ENCODE measurements at places on chromosomes 3 and 15.

DNA sequence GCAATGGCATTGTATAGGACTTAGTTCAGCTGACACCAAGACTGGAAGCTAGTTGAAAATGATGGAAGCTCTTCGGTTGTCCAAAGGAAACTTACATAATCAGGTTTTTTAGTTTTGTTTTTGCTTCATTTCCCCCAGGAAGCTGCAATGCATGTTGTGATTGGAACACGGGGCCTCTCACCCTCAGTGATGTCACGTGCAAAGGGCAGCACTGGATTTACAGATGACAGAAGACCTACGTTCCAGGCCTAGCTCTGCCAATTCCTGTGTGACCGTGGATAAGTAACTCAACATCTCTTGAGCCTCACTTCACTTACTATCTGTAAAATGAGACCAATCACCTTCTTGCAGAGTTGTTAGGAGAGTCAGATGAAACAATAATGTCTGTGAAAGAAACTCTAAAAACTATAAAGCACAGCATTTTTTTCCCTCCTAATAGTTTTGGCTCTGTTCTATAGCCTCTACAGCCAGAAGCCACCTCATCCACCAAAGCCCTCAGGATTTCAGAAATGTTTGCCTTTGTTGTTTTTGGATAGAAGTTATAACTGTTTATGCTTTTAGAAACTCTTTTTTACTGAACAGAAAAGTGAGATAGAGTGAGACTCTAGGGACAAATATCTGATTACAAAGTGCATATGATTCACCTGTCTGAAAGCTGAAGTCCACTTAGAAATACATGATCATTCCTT, 4.6 kb downstream of the RBSN start:
- DNase-seq, result no peak

DNA sequence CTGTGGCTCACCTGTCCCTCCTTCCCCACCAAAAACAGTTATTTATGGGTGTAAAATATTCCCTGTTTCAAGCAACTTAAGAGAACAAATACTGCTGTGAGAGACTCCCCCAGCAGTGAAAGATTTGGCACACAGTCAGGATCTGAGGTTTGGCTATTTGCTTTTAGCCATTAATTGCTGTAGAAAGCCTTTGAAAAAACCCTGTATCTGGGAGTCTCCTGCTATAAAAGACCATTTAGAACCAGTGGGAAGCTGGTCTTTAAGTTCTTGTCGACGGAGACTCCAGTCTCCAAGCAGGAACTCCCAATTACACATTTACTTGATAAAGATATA, 55.1 kb upstream of the PCSK6 start:
- DNase-seq, result no peak

GRCh38 chr3:155656466-155656865, 88.4 kb downstream of the PLCH1 start:
- DNase-seq, result no peak

DNA sequence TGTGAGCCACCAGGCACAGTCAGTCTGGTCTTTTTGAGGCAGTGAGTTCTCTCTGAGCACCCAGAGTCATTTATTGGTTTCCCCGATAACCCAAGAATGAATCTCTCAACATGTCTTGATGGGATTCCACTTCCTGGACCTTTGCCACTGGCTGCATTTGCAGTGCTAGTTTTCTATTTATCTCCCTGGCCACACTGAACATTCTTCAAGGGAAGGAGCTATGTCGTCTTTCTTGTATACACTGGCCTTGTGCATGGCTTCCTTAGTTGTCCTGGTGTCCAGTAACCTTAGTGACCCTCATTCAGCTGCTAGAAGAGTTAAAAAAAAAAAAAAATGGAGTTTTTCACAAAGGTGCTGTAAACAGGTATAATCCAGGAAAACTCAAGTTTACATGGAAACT, 64.9 kb upstream of the CMTM7 start:
- no peak for DNase-seq

GRCh38 chr3:153338487-153338886, 176.5 kb downstream of the RAP2B start:
- DNase-seq, result no peak

DNA sequence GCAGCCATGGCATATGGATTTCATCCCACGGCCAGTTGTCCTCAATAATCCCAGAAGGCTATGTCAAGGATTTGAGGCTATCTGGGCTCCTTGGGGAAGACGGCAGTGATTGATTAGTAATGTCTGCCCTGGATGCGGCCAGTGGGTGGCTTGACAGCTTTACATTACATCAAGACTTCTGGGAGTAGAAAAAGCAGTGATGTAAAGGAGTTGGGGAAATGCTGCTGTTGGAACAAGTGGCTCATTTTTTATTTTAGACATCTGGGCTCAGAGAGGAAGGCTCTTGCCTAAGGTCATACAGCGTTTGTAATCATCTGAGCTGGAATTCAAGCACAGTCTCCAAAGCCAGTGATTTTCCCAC, 94.1 kb downstream of the FLNB start:
- DNase-seq, result no peak

DNA sequence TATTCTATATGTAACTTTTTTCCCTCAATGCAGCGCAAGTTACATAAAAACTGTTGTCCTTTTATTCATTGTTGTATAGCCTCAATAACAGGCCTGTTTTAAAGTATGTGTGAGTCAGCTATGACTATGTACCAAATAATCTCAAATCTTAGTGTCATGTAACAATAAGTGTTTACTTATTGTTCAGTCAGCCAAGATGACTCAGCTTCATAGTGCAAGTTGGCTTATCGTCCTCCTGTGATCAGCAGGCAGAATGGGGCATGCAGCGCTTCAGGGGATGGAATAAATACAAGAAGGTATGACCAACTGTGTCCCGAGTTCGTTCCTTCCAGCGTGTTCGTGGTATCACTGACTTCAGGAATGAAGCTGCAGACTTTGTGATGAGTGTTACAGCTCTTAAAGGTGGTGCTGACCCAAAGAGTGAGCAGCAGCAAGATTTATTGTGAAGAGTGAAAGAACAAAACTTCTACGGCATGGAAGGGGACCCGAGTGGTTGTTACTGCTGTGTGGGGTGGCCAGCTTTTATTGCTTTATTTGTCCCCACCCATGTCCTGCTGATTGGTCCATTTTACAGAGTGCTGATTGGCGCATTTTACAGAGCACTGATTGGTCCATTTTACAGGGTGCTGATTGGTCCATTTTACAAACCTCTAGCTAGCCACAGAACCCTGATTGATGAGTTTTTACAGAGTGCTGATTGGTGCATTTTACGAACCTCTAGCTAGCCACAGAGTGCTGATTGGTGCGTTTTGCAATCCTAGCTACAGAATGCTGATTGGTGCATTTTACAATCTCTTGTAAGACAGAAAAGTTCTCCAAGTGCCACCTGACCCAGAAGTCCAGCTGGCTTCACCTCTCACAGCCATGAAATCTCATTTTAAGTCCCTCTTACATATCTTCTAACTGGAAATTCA, 1016.0 kb downstream of the MCTP2 start:
- no peak for DNase-seq

DNA sequence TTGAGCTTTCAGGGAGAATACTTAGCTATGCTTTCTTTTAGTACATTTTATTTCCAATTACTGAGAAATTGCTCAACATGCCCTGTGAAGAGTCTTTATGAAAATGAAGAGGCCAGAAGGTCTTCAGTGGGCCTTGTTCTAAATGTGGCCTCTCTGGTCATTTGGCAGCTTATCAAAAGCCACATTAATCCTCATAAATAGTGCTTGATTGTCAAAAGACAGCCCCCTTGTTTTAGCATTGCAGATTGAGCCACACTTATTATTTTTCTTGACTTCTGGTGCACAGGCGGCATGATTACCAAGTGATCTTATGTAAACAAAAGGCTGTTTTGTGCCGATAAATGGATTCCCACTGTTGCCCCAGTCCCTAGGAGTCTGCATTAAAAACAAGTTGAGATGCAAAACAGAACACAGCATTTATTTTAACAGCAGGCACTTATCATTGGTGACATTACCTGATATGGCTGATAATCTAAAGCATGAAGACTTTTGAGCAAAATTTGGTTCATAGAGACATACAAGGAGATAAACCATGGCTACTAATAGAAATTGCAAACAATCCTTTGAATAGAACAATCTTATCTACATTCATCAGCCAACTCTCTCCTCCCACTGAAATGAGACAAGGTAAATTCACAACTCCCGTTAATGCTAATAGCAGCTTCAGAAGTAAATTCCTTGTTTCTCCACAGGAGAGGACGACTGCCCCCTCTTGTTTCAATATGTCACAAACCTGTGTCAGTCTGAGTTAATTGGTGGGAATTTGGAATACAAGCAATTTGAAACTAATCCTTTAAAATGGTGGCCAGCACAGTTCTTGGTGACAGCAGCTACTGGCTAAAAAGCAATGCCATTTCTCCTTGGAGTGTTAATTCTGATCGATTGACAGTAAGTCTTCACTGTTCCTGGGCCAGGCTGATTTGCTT, 194.3 kb downstream of the NSUN3 start:
- no peak for DNase-seq

GRCh38 chr3:107684431-107684925, 161.7 kb downstream of the BBX start:
- no peak for DNase-seq

- no peak for DNase-seq
Observed at GRCh38 chr15:31799319-31799714, 231.0 kb upstream of the CHRNA7 start.

- DNase-seq, result no peak
Observed at GRCh38 chr15:52762621-52763020, 27.5 kb downstream of the ONECUT1 start.

- no peak for DNase-seq
Observed at GRCh38 chr3:37223141-37223558, 48.8 kb upstream of the LRRFIP2 start.

GRCh38 chr3:52054661-52055511, 1.5 kb downstream of the DUSP7 start:
- no peak for DNase-seq

GRCh38 chr3:172177046-172177445, 137.7 kb downstream of the FNDC3B start:
- DNase-seq, result no peak

DNA sequence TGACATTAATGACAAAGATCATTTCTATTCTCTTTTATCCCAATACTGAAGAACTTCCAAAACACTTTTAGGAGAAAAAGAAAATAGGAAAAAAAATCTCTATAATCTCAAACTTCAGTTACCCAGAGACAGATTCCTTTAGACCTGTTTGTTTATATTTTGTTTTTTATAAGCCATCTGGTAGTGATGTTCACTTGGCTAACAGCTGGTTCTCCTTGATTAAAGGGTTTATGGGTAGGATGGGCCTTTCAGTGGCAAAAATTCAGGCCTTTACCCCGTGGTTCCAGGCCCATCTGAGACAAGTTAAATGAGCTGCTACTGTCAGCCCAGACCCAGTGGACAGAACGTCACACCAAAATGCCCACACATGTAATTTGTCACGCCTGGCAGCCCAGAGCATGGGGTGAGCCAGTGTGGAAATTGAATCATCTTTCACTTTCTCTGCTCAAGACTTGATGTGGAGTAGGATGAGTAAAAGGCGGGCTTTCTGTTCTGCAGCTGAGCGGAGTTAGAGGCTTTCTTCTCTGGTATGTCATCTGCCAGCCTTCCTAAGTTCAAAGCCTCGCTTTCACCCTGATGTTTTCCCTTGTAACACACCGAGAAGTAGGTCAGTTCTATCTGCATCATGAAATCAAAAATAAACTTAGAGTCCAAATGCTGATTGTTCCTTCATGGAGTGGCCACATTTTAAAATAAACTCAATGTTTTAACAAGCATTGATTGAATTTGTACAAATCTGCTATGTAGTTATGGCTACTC, 62.5 kb upstream of the SKOR1 start:
- DNase-seq, result no peak

GRCh38 chr15:75532413-75533250, 46.5 kb downstream of the PTPN9 start:
- DNase-seq, result no peak
